ENCODE measurements at places on chromosomes 4 and X.

DNA sequence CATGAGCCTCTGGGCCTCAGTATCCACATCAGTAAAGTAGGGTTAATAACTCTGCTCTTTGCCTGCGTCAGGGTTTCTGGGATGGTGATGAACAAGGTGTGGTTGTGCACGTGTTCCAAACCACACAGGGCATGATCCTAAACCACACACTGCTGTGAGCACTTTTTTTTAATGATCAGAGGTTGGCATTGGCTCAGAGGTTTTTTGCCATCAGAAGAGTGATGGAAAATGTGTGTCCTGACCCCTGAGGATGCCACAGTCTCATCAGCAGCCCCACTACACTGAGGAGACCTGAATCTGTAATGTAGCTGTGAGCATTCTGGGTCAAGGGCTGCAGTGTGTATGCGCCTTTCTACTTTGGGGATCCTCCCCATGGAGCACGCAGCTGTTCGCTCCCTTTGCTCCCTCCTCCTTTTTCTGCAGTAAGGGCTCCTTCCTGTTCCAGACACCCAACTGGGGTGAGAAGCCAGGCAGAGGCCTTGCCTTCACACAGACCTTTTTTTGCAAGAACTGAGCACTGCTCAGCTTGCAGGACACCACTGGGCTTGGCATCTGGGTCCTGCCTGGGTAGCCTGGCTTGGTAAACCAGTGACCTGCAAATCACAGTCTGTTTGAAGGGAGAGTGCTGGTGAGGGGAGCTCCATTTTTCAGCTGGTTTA is 87.5 kb downstream of the MAMLD1 start:
- DNase-seq = no peak

DNA sequence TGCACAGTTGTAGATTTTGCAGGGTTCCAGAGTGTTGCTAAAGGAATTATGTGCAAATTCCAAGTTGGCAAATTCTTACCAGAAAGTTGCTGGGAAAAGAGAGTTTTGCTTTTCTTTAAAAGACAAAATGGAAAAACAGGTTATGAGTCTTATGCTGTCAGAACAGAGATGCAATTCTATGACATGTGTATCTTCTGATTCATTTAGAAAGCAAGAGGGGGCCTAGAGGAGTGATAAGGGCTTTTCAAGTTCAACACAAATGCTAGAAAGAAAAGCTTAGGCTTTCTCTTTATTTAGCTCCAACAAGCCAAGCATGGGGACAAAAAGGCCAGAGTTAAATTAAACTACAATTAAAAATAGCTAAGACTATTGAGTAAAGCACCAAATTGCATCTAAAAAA is 72.4 kb upstream of the GATB start:
- no peak for DNase-seq

DNA sequence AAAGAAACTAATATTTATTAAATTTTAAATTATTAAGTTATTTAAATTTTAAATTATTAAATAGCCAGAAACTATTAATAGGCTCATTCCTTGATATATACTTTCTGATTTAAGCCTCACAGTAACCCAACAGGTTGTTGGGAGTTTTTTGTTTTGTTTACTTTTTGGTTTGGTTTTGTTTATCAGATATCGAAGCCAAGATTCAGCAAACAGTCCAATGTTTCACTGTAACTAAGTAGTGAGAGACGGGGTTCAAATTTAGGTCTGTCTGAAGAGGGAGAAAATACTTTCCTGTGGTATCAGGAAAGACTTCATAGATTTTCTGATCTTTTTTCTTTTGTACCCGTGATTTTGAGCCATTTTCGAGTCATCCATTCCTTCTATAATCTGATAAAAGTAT is 54.2 kb downstream of the CCDC158 start:
- DNase-seq = no peak

- no peak for DNase-seq
Measured at GRCh38 chr4:141107927-141108326, 25.3 kb downstream of the RNF150 start.

- no peak for DNase-seq
Measured at GRCh38 chr4:128454881-128455280, 167.3 kb upstream of the PGRMC2 start.

GRCh38 chrX:150486011-150486410 is 82.4 kb upstream of the MTM1 start:
- no peak for DNase-seq

GRCh38 chrX:136045008-136045407 is 59.8 kb downstream of the SLC9A6 start:
- no peak for DNase-seq

DNA sequence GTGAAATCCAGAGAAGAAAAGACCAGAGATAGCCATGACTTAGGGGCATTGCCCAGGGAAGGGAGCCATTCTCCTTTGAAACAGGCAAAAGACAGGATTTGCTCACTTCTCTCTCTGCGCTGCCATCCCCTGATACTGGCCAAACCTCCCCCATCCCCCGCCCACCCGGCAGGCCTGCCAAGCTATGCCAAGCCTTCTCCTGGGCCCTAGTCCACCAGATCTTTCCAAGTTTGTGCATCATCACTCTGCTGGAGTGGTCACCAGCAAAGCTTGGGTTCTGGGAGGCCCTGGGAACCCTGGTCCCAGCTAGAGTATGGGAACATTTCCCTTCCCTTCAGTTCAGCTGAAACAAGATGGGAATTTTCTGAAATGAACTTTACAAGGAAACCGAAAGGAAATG is 18.4 kb downstream of the EFNB1 start:
- no peak for DNase-seq
